ENCODE measurements at places on chromosomes 3 and 15. TPM values are rescaled to one million over a fixed set of nuclear protein-coding genes. Genes with fewer than 3 reads are reported as not detected.

Gene DOCK3
- 1.7 TPM for total RNA-seq

Gene STRA6
- total RNA-seq: 21.9 TPM

Gene STAB1
- 73.5 TPM for total RNA-seq

Gene NANOGP8
- 0.53 TPM for total RNA-seq

Gene STRIT1
- 1.4 TPM for total RNA-seq

GRCh38 chr3:71859123-71859519, 74.2 kb upstream of the PROK2 start:
- DNase-seq: no peak

GRCh38 chr3:56878074-56878473, 76.3 kb upstream of the ARHGEF3 start:
- DNase-seq: no peak

GRCh38 chr3:36774052-36774451, 9.7 kb upstream of the DCLK3 start:
- DNase-seq: no peak

- no peak for DNase-seq
Observed at GRCh38 chr3:32968166-32968919, 16.9 kb downstream of the CCR4 start.
